Omental fat pad (tissue), 4 donors: ENCODE measurements at places on chromosomes 4 and X. TPM values are rescaled to one million over a fixed set of nuclear protein-coding genes. Genes with fewer than 3 reads are reported as not detected.

DNA sequence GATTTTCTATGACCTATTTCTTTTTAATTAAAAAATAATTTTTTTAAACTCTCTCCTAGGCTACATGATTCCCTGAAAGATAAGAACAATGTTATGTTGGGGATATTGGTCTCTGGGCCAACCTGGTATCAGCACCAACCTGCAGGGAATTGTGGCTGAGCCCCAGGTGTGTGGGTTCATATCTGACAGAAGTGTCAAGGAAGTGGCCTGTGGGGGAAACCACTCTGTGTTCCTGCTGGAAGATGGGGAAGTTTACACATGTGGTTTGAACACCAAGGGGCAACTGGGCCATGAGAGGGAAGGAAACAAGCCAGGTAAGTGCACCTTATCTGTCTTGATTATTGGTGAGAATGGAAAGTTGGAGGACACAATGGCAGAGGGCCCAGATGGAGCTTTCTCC, 13.5 kb downstream of the HERC3 start:
- DNase-seq = no peak

GRCh38 chr4:134343081-134343480, 141.5 kb upstream of the PABPC4L start:
- DNase-seq = no peak

DNA sequence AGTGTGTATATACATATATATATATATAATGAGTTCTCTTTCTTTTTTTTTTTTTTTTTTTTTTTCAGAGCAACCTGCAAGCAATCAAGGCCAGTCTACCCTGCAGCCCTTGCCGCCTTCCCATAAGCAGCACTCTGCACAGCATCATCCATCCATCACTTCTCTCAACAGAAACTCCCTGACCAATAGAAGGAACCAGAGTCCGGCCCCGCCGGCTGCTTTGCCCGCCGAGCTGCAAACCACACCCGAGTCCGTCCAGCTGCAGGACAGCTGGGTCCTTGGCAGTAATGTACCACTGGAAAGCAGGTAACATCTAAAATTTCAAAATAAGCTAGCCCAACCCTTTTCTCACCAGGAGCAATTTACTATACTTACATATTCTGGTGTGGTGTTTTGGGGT, 316.3 kb downstream of the DCTD start:
- no peak for DNase-seq

SLC6A14 gene
- not detected for total RNA-seq

ZAR1 gene
- not detected for total RNA-seq
